ENCODE measurements at places on chromosomes 1 and 21. TPM values are rescaled to one million over a fixed set of nuclear protein-coding genes. Genes with fewer than 3 reads are reported as not detected.

Gene CHRM3
- total RNA-seq: 47.1 TPM

Gene F13B
- total RNA-seq: not detected

Gene VANGL1
- total RNA-seq: 2.8 TPM

Gene F3
- 12.9 TPM for total RNA-seq

Measured in uterus (tissue), 4 donors.